ENCODE measurements at places on chromosomes 5 and 9.

DNA sequence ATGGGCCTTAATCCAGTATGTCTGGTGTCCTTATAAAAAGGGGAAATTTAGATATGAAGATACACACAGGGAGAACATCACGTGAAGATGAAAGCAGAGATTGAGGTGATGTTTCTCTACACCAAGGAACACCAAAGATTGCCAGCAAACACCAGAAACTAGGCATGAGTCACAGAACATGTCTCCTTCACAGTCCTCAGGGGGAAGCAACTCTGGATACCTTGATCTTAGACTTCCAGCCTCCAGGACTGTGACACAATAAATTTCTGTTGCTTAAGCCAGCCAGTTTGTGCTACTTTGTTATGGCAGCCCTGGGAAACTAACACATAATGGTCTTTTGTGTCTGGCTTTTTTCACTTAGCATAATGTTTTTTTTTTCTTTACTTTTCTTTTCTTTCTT is 41.2 kb upstream of the STRBP start:
- DNase-seq, result no peak

DNA sequence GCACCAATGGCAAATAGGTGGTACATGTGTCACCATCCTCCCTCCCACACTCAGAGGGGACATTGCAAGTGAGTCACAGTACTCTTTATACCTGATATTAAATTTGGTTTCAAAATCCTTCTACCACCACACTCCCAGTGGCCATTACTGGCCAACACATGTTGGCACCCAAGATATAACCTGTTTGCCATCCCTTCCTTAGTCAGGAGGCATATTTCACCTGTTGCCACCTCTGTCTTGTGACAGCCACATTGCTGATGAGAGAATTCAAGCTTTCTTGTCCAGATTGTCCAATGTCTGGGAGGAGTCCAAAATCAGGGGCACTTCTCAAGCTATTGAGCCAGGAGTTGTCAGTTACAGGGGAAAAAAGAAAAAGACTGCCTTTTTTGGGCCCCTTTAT is 80.2 kb upstream of the WWC1 start:
- DNase-seq, result no peak

DNA sequence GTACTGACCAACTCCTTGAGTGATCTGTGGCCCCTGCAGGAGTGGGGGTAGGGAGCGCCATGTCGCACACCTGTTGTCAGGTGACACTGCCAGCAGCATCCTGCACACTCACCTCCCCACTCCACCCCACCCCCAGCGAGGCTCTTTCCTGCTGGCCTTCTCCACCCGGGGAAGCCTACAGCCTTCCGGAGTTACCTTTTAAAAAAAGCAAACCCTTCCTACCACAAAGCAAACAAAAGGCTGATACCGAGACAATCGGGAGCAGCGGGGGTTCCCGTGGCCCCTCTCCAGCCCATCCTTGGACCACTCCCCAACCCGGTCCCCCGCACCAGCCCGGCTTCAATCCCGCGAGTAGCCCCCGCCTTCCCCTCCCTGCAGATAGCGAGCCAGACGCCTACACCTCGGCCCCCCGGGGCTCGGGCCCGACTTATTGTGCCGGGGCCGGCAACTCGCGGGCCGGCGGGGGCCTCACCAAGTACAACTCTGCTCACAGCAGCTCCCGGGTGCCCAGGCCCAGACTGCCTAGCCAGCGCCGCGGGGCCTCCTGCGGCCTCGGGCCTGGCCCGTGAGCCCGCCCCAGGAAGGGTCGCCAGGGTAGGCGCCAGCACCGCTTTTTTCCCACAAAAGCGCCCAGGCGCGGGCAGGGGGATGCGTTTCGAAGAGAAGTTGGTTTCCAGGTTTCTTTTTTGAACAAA is 724 bp downstream of the MACROH2A1 start:
- DNase-seq, result peak; percentile 49

- no peak for DNase-seq
These were observed 27.7 kb downstream of the PKD2L2 start for GRCh38 chr5:137916923-137917322.

DNA sequence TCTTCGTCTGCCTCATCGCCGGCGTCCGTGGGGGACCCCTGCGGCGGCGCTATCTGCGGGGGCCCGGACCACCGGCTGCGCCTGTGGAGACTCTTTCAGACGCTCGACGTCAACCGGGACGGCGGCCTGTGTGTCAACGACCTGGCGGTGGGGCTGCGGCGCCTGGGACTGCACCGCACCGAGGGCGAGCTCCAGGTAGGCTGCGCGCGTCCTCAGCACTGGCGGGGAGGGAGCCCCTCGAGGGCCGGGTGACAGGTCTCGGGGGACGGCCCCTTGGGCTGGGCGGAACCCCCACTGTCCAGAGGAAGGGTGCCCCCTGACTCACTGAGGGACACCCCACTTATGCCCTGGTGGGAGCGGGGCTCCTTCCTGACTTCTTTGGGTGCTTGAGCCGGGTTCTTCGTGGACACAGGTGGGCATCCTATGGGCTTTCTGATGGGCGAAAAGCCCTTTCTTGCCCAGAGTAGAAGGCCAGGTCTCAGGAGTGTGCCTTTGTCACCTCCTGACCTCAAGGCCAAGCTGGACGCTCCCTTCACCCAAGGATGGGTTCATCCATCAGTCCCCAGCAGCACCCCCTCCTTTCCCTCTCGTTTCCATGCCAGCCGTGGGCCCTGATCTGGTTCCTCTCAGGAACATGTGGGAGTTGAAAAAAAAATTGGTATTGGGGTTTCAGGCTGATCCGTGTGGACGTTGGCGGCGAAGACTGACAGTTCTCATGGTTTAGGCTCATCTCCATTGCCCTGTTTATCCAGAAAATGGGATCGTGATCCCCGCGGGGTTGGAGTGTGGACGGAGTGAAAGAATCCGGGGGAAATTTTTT is 564 bp downstream of the SLC25A25 start:
- DNase-seq, result no peak

DNA sequence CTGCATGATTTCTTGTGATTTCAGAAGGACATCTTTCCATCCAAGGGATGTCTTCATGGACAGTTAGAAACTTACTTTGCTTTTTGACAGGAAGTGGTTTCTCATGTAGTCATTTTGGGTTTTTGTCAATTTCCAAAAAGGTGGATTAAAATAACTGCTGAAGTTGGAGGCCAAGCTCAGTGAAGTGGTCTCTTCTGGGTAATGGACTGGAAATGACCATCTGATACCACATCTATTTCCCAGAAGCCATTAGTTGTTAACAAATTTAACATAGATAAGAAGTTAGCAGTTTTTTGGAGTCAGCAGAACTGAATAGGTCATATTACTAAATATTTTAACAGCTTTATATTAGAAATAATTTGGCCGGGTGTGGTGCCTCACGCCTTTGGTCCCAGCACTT is 86.2 kb upstream of the MYO10 start:
- DNase-seq, result no peak

GRCh38 chr5:149646564-149646963 is 65.3 kb downstream of the ARHGEF37 start:
- DNase-seq, result no peak

- no peak for DNase-seq
These were observed 37.1 kb downstream of the PPARGC1B start for GRCh38 chr5:149767281-149767550.

- no peak for DNase-seq
These were observed 78.3 kb downstream of the MAN2A1 start for GRCh38 chr5:109767997-109768396.

GRCh38 chr9:8284884-8285283 is 485.3 kb upstream of the DMAC1 start:
- no peak for DNase-seq

GRCh38 chr5:144504929-144505577 is 334.4 kb downstream of the KCTD16 start:
- no peak for DNase-seq

DNA sequence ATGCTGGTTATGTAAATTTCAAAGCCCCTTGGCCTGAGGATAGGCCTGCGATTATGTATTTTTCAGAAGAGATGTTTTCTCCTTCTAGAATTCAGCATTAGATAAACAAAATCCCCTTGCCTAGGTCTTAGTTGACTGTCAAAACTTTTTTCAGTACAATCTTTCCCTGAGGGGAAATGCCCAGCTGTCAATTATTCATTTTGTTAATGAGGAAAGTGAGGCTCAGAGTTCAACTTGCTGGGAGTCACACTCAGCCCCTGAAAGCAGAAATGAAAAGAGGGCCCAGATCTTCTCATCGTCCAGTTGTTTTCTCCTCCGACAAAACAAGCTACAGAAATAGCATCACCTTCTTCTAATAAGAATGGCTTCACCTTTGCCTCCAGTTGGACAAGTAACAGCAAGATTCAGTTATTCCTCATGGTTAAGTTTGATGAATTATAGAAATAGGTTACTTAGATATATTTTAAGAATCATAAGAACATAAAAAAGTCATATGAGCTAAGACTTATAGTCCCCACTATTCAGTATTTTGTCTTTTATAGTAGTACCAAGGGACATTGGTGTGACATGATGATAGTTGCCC is 627.1 kb upstream of the WWC1 start:
- DNase-seq, result no peak

DNA sequence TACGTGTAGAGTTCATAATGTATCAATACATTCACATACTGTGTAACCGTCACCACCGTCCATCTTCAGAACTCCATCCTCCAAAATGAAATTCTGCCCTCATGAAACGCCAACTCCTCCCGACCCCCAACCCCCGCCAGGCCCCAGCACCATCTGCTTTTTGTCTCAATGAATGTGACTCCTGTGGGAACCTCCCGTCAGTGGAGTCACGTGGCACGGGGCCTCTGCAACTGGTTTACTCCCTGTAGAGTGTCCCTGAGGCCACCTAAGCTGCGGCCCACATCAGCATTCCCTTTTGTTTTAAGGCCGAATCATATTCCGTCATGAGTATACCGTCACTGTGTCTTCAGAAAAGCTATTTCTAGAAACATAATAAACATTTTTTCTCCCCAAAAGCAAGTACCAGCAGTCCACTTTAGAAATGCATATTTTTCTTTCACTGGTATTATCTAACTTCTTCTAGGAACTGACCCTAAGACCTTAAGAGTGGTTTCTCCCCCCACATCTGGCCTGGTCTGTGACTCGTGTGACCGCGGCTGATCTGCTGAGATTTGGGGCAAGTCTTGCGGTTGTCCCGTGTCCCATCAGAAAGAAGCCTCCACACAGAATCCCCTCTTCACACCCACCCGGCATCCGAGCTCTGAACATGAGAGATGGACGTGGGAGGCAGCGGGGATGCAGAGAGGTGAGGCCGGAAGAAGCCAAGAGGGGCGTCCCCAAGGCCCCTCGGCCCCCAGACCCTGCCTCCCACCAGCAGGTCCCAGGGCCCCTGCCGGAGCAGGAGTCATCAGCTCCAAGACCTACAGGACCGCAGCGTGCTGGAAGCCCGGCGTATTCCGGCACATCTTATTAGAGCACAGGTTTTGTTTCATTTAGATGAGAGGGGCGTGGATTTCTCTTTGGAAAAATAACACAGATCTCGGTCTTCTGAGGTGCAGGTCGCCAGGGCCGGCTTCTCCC is 38.3 kb downstream of the SLC6A3 start:
- no peak for DNase-seq

- DNase-seq, result no peak
These were observed 290.6 kb upstream of the PANK3 start for GRCh38 chr5:168869615-168870227.

GRCh38 chr5:147223948-147224791 is 10.7 kb upstream of the STK32A start:
- peak; percentile 62 for DNase-seq

GRCh38 chr5:20368571-20369517 is 380.8 kb upstream of the CDH18 start:
- no peak for DNase-seq

GRCh38 chr5:28737682-28738081 is 1699.3 kb upstream of the CDH9 start:
- DNase-seq, result no peak

GRCh38 chr9:135579889-135580660 is 18.5 kb downstream of the PAEP start:
- DNase-seq, result no peak

Data from testis (tissue), 5 donors.